ENCODE measurements at places on chromosomes 5 and 9.

- no peak for DNase-seq
Observed at GRCh38 chr9:33880211-33881089, 63.5 kb downstream of the UBE2R2 start.

DNA sequence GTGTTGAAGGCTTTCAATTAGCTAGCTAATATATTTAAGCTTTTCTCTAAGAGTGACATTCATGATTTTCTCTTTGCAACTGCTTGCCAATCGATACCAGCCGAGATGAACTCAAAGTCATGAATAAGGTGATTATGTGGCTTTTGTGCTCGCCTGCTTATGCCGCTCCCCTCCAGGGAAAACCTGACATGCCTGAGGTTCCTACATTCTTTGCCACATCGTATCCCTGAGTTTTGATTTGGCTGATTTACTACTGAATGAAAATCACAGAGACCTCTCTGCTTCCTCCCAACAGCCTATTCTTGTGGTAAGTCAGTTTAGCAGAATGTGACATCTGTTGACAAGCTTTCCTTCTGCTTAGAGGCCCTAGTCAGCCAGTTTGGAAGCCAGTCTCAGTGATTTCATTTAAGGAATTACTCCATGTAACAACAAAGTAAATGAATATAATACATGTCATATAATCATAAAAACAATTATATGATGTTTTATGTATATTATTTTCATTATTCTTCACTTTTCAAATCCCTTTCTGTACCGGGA lies 513.4 kb downstream of the CSNK1G3 start:
- no peak for DNase-seq

- no peak for DNase-seq
Observed at GRCh38 chr9:23587433-23587832, 238.6 kb downstream of the ELAVL2 start.

DNA sequence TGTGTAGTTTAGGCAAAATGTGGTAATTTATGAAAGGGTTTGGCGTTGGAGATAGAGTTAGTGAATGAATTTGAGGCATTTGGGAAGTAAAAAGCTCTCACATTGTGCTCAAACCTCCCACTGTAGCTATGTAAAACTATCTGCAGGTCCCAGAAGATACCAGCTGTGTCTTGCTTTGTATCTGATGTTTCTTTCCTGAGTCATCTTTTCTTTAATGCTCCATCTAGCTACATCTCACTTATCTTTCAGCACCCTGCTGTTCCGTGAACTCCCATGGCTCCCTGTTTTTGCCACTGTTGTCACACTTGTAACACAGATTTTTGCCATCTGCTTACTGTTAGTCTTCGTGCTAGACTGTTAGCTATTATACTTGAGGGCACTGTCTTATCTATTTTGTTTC lies 253.1 kb downstream of the NPR3 start:
- no peak for DNase-seq

DNA sequence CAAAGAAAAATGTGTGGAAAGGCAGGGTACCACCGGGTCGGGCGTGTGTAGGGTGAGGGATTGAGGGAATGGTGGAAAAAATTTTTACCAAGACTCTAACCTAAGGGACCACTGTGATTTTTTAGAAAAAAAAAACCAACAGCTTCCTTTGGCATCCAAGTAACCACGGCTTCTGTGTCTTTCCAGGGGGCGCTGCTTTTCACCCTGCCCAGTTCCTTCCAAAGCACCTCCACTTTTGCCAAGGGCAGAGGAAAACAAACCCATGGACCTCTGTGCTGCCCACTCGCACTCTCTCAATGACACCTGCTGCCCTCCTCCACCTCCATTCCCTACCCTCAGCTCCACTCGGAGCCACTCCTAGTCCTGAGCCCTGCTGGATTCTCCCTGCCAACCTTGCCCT lies 381.0 kb downstream of the ENC1 start:
- no peak for DNase-seq

DNA sequence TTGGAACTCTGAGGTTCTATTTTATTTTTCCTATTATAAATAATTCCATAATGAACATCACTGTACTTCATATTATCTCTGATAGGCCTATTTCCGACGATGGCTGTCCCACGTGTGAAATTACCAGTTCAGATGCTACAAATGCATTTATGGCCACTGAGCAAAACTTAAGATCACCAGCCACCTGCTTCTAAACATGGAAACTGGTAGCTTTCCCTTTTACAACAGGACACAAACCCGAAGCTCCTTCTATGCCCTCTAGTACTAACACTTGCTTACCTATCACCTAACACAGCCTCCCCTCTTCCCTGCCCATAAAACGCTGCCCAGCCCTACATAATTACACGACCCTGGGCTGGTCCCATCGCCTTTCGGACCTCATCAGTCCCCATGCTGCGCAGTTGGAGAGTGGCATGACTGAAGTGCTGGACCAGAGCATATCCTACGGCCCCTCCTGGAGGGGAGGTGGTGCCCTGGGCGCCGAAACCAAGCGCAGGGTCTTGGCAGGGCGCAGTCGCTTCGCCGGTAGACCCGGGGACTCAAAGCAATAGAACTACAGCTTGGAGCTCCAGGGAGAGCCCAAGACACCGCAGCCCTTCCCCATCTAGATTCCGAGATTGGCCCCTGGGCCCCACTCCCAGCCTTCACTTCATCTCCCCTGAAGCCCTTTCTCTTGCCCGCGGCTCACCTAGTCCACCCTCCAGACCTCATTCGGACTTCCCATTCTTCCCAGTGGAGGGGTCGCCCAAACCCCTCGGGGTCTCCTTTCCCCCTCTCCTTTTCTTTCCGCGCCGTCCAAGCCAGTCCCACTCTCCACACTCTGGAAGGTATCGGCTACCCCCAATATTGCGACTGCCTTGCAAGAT lies 1.0 kb upstream of the SAP30L start:
- DNase-seq = no peak

DNA sequence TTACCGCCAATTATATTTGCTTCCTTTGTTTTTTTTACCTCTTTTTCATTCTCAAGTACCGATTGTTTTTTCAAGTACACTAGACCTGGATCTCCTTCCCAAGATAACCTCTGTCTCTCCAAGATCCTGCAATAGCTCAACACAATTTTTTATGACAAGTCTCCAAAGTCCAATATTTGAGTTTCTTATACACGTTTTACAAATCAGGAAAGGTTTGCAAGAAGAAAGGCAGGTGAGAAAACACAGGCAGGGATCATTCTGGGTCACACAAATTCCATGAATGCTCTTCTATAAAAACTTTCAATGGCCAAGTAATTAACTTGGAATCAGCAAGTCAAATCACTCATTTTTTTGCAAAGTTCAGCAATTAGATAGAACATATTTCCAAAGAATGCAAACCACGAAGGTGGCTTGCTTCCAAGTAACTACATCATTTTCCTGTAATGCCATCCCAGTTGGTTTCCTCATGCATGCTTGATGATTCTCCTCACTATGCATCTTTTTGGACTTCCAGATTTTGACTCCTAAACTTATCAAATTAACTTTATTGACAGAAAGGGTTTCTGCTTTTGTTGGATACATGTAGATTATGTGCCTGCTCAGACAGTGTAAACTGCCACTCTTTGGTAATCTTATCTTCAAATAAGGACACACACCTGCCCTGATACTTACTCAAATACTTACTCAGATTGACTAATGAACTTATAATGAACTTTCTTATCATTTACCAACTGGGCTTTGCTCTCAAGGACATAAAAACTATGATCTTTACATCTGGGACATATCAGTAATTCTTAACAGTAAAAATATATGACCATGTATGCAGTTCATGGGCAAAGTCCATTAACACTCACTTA lies 24.7 kb upstream of the IFNE start:
- no peak for DNase-seq

- no peak for DNase-seq
Observed at GRCh38 chr9:92535940-92536850, at the start of gene ECM2. Gene ECM2 (minus strand): TSS chr9:92535990. CDS start chr9:92522866, 13,124 bp downstream.

- DNase-seq = no peak
Observed at GRCh38 chr5:108629779-108630528, 117.7 kb upstream of the FER start.

- no peak for DNase-seq
Observed at GRCh38 chr9:2109069-2109650, 94.0 kb downstream of the SMARCA2 start.

DNA sequence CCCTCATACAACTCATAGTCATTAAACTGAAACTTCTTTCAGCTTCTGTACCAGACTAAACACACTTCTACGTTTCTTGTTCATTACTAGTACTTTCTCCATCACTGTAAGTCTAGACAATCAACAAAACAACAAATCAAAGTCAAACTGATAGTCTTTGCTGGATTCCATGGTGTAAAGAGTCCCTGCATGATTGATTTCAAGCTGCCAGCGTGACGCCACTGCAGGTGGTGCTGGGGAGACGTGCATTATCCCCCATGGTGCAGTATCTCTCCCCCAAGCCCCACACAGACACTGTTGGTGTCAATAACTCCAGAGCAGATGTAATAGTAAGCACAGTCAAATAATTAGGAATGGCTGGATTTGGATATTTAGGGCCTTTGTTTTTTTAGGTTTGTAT lies 10.7 kb upstream of the SLC2A8 start:
- DNase-seq = no peak

- DNase-seq = no peak
Observed at GRCh38 chr5:157354800-157355199, 88.9 kb downstream of the CYFIP2 start.

DNA sequence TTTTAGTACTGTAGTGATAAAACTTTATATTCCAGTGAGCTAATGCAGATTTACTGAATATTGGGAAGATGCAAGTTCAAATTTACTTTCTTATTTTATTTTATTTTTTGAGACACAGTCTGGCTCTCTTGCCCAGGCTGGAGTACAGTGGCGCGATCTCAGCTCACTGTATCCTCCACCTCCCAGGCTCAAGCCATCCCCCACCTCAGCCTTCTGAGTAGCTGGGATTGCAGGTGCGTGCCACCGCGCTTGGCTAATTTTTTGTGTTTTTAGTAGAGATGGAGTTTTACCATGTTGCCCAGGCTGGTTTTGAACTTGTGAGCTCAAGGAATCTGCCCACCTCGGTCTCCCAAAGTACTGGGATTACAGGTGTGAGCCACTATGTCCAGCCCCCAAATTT lies 9.9 kb downstream of the PHAX start:
- DNase-seq = no peak

DNA sequence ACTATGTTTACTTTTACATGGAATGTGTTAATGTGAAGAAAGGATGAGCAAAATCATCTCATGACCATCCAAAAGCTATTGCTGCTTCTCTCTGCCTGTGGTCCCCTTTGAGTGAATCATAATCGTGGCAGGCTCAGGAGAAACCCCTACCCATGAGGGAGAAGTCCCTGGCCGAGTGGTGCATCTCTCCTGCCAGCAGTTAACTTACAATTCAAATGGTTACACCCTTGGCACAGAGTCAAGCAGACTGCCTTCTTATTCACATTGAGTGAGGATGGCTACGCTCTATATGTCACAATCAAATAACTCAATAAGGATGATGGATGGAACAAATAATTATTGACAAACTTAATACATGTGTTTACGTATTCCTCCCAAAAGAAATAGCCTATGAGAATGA lies 179.1 kb downstream of the FGF1 start:
- DNase-seq = no peak

- DNase-seq = no peak
Observed at GRCh38 chr9:87840134-87840533, 42.5 kb upstream of the SPATA31E1 start.

DNA sequence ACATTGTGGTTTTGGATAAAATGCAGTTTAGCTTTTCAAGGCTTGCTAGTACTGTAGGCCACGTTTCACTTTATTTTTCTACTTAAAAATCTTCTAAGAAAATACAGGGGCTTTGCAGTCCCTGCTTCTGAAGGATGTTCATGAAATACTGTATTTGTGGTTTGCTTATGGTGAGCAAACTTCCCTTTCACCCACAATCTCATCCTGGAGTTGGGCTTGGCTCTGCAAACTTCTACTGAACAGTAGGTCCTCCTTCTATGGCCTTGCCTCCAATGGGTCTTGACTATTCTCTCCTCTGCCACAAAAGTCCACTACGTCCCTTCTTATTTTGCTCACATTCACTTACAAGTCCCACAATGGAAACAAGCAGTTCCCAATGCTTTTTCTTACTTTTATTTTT lies 502.7 kb upstream of the KLF4 start:
- no peak for DNase-seq

- DNase-seq = no peak
Observed at GRCh38 chr5:123719004-123719403, 207.0 kb downstream of the CSNK1G3 start.

DNA sequence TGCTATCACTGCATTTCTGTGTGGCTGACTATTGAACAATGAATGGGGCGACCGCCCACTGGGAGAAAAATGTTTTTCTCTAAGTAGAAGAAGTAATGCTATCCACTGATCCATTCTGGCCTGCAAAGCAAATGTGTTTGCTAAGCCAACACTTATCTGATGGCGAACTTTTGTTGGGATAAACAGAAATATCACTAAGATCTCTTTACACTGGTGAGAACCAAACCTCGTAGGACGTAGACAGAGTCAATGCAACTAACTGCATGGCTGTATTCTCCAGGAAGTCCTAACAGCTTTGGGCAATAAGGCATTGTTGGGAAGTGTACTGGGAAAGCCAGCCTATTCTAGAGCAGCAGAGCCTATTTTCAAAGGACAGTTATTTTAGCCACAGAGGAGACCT lies 77.7 kb downstream of the ANKH start:
- no peak for DNase-seq

DNA sequence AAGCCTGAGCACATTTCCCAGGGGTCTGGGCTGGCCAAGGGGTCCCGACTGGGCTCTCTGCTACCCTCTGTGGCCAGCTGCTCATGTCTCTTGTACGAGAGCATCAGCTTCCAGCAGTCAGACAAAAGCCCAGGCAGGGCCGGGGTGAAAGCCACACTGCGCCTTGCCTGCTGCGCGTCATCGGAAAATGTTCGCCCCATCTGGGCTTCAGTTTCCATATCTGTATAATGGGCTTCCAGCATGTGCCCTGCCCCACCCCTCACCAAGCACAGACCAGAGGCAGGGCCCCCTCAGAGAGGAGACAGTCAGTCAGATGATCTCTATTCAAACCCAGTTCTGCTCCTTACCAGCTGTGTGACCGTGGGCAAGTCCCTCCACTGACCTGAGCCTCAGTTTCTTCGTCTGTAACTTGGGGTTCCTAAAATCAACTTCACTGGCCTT lies 8.0 kb upstream of the GRHPR start:
- no peak for DNase-seq

- DNase-seq = no peak
Observed at GRCh38 chr5:142601432-142601831, 84.5 kb downstream of the FGF1 start.

GRCh38 chr9:4864698-4865097 lies 72.0 kb downstream of the RCL1 start:
- no peak for DNase-seq

GRCh38 chr9:29144476-29144875 lies 1571.2 kb upstream of the C9orf72 start:
- no peak for DNase-seq

DNA sequence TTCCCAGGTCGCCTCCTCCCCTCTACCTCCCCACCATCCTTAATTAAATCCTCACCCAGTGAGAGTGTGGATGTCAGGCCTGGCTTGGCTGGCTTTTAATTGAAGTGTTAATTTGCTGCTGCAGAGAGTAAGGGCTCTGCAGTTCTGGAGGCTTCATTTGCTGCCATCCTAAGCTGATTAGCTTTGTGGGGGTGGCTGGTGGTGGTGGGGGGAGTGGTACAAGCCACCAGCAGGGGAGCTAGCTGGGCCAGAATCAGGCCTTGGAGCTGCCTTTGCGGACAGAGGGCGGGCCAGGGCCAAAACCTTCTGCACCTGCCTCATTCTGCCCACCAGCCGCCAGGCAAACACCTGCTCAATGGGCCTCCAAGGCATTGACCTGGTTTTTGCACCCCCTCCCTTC lies 26.8 kb upstream of the TIFAB start:
- DNase-seq = no peak

GRCh38 chr9:92432350-92432749 lies 8.1 kb upstream of the OMD start:
- DNase-seq = no peak
